ENCODE measurements at places on chromosomes 7 and 10.

GRCh38 chr7:82442492-82443035, 1.0 kb downstream of the CACNA2D1 start:
- no peak for DNase-seq

GRCh38 chr10:1406967-1407945, 330.1 kb downstream of the ADARB2 start:
- no peak for DNase-seq

DNA sequence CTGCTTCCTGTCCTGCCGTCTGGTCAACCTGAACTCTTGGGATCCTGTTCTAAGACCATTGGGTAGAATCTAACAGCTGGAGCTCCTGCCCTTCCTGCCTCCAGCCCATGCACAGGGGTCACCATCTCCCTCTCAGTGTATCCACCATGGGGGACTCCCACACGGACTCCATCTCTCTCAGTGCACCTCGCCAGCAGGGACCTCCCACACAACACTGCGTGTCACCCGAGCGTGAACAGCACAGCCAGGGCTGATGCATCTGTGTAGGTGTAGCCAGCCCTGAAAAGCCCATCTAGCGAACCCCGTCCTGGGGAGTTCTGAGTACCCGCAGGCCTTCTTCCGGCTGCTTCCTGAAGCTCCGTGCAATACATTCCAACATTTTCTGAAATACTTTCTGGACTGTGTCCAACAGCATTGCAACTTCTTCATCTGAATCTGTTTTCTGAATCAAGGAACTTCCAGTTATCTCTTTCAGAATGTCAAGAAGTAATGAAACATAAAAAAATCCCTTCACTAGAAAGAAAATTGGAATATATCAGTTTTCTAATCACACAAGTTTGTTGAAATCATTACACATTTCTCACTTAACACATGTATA, 52.5 kb downstream of the NCAPG2 start:
- DNase-seq, result no peak

DNA sequence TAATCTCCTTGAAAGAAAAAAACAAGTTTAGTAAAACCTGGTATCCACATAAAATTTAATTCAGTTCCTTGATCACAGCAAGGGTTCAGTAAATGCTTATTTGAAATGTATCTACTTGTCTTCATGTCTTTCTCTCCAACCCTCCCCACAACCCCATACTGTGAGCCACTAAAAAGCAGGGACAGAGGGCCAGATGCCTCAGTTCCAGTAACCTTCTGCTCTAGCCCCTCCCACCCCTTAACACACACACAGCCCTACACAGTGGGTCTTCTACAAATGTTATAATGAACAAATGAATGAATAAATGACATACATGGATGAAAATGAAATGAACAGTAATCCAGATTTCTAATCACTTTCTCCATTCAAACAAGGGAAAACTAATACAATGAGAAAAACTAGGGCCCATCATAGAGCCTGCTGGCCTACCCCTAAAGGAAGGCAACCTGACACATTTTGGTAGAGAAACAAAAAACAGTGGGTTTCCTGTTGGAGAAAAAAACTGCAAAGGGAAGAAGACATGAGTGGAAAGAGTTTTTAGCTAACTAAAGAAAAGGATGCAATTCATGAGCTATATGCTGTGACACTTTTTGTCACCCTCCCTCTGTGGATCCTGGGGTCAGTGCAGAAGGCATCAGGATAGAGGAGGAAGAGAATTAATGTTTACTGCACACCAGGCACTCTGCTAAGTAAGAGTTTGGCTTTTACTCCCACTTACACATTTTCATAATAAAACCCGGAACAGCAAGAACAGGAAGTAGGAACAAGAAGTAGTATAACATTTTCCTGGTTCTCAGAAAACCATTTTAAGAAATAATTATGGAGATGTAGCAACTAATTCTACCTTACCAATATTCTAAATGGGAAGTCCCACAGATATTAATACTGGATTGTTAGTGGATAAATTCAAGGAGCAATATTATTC, 38.1 kb downstream of the ELMO1 start:
- no peak for DNase-seq

Data from T-helper 9 cell (primary cell).